ENCODE measurements at places on chromosomes 4 and X.

GRCh38 chrX:121106484-121107235 is 59.2 kb downstream of the GLUD2 start:
- no peak overlapping the region for H3K27ac ChIP-seq
- no peaks in the 10 kb centered on the region for H3K27me3 ChIP-seq
- no peak overlapping the region for H3K4me3 ChIP-seq
- H3K4me1 ChIP-seq = no peaks in the 10 kb centered on the region

GRCh38 chrX:115616943-115617563 is 56.1 kb downstream of the PLS3 start:
- H3K4me3 ChIP-seq = 0 out of 3 replicates have a peak overlapping the region, but pooled peaks have one; percentile 33
- peaks cover 36% of the 10 kb centered on the region for H3K36me3 ChIP-seq
- H3K27ac ChIP-seq = peak overlapping the region; percentile 60
- DNase-seq = no peak
- peaks cover 16% of the 10 kb centered on the region for H3K4me1 ChIP-seq

GRCh38 chrX:109889289-109890006 is 113.5 kb upstream of the TMEM164 start:
- no peaks in the 10 kb centered on the region for H3K36me3 ChIP-seq
- H3K27ac ChIP-seq = no peak overlapping the region
- DNase-seq = no peak
- no peak overlapping the region for H3K4me3 ChIP-seq
- no peaks in the 10 kb centered on the region for H3K27me3 ChIP-seq

- no peak overlapping the region for H3K27ac ChIP-seq
- peaks cover 2% of the 10 kb centered on the region for H3K36me3 ChIP-seq
Observed at GRCh38 chr4:87805971-87806370, 6.6 kb downstream of the IBSP start.

GRCh38 chr4:11824566-11824965 is 395.9 kb upstream of the HS3ST1 start:
- DNase-seq = no peak
- peaks cover 11% of the 10 kb centered on the region for H3K36me3 ChIP-seq

DNA sequence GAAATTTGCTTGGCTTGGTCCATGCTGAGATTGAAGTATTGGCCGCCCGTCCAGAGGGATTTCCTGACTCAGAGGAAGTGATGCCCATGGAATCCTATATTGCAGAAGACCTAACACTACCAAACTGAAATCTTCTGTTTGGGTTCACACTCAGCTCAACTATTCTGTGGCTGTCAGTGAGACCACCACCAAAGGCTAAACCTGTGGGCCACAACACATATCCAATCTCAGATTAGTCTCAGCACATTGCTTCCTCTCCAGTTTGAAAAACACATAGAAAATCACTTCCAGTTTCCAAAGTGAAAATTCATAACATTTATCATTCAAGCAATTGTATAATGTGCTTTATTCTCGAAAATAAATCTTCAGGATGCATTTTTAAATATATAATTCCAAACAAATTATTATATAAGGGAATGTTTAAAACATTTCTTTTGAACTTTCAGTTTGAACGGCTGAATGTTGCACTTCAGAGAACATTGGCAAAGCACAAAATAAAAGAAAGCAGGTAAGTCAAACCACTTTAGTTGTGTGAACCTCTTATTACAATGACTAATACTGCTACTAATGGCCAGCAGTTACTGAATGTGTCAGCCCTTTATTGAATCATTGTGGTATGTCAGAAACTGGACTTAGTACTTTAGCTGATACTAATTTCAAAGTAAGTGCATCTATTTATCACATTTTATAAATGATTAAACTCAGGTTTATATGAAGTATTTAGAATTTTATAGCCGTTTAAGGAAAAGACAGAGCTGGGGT is 37.0 kb downstream of the GUCY1A1 start:
- H3K36me3 ChIP-seq = no peaks in the 10 kb centered on the region
- no peak overlapping the region for H3K4me3 ChIP-seq
- DNase-seq = no peak

GRCh38 chr4:2991243-2991642 is 27.9 kb downstream of the GRK4 start:
- no peaks in the 10 kb centered on the region for H3K4me1 ChIP-seq
- no peaks in the 10 kb centered on the region for H3K27me3 ChIP-seq
- no peak overlapping the region for H3K27ac ChIP-seq

- H3K27me3 ChIP-seq = no peaks in the 10 kb centered on the region
- H3K4me1 ChIP-seq = peaks cover 3% of the 10 kb centered on the region
- no peak overlapping the region for H3K27ac ChIP-seq
- H3K4me3 ChIP-seq = no peak overlapping the region
- DNase-seq = no peak
Observed at GRCh38 chrX:2488621-2489285, 12.0 kb downstream of the DHRSX start.

GRCh38 chrX:77422891-77423648 is 24.1 kb upstream of the FGF16 start:
- peak; percentile 81 for DNase-seq
- no peaks in the 10 kb centered on the region for H3K36me3 ChIP-seq
- H3K4me3 ChIP-seq = no peak overlapping the region
- peak overlapping the region; percentile 67 for H3K27ac ChIP-seq
- H3K27me3 ChIP-seq = no peaks in the 10 kb centered on the region
- peaks cover 3% of the 10 kb centered on the region for H3K4me1 ChIP-seq

DNA sequence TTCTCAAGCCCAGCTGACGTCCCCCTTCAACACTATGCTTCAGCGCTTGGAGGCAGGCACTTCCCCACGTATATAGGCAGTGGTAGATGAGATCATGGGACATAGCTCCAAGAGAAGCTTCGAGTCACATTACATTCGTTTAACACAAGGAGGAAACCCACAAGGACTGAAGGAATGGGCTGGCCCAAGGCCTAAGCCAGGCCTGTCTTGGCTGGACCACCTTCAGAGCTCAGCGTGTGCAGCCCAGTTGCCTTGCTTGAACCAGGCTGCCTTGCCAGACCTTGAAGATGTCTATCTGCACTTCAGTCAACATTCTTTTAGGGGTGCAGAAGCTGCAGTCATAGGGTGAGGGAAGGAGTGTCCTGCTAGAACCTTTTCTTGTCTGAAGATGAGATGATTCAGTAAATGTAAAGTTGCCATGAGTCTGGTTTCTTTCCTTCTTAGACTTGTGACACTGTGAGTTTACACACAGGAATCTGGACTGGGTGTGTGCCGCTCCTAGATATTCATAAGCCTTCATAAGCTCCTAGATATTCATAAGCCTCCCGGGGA is 144.1 kb upstream of the RBPJ start:
- no peaks in the 10 kb centered on the region for H3K36me3 ChIP-seq
- no peaks in the 10 kb centered on the region for H3K4me1 ChIP-seq
- H3K4me3 ChIP-seq = no peak overlapping the region
- no peaks in the 10 kb centered on the region for H3K27me3 ChIP-seq
- H3K27ac ChIP-seq = no peak overlapping the region
- DNase-seq = no peak

- H3K27ac ChIP-seq = no peak overlapping the region
- no peaks in the 10 kb centered on the region for H3K27me3 ChIP-seq
- no peak for DNase-seq
- H3K4me3 ChIP-seq = no peak overlapping the region
Observed at GRCh38 chr4:108821351-108821930, 58.6 kb upstream of the ETNPPL start.

DNA sequence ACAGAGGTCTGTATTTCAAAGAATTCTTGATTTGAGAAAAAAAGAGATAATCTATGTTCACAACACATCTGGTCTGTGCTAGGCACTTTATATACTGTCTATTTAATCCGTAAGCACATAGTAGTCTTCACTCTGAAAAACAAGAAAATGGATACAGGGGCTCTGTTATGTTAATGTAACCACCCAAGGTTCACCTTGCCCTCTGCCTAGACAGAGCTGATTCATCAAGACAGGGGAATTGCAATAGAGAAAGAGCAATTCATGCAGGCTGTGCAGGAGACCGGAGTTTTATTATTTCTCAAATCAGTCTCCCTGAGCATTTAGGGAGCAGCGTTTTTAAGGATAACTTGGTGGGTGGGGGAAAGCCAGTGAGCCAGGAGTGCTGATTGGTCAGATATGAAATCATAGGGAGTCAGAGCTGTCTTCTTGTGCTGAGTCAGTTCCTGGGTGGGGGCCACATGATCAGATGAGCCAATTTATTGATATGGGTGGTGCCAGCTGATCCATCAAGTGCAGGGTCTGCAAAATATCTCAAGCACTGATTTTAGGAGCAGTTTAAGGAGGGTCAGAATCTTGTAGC is 92.9 kb upstream of the TNIP3 start:
- H3K27ac ChIP-seq = no peak overlapping the region
- DNase-seq = no peak
- H3K4me3 ChIP-seq = no peak overlapping the region
- no peaks in the 10 kb centered on the region for H3K27me3 ChIP-seq

- H3K27ac ChIP-seq = no peak overlapping the region
- no peak overlapping the region for H3K4me3 ChIP-seq
- H3K27me3 ChIP-seq = no peaks in the 10 kb centered on the region
- H3K36me3 ChIP-seq = no peaks in the 10 kb centered on the region
Observed at GRCh38 chr4:7139167-7139982, 53.0 kb upstream of the SORCS2 start.

GRCh38 chr4:119921830-119922229 is 144.8 kb downstream of the MAD2L1 start:
- no peaks in the 10 kb centered on the region for H3K27me3 ChIP-seq
- no peak for DNase-seq
- H3K36me3 ChIP-seq = no peaks in the 10 kb centered on the region
- no peaks in the 10 kb centered on the region for H3K4me1 ChIP-seq
- H3K4me3 ChIP-seq = no peak overlapping the region

- H3K27ac ChIP-seq = no peak overlapping the region
- peaks cover 5% of the 10 kb centered on the region for H3K4me1 ChIP-seq
- no peak overlapping the region for H3K4me3 ChIP-seq
Observed at GRCh38 chr4:40842725-40843423, 93.1 kb downstream of the NSUN7 start.

GRCh38 chr4:4866124-4866865 is 6.8 kb downstream of the MSX1 start:
- H3K4me3 ChIP-seq = peak overlapping the region; percentile 79
- DNase-seq = no peak
- peaks cover 99% of the 10 kb centered on the region for H3K27me3 ChIP-seq
- no peaks in the 10 kb centered on the region for H3K4me1 ChIP-seq
- no peaks in the 10 kb centered on the region for H3K36me3 ChIP-seq
- H3K27ac ChIP-seq = no peak overlapping the region

GRCh38 chr4:21884615-21885014 is 64.0 kb downstream of the KCNIP4 start:
- DNase-seq = no peak
- no peaks in the 10 kb centered on the region for H3K4me1 ChIP-seq
- H3K36me3 ChIP-seq = no peaks in the 10 kb centered on the region
- H3K4me3 ChIP-seq = no peak overlapping the region
- H3K27ac ChIP-seq = no peak overlapping the region
- H3K27me3 ChIP-seq = no peaks in the 10 kb centered on the region

- H3K27me3 ChIP-seq = no peaks in the 10 kb centered on the region
- no peak overlapping the region for H3K4me3 ChIP-seq
- H3K27ac ChIP-seq = no peak overlapping the region
- no peak for DNase-seq
- H3K4me1 ChIP-seq = no peaks in the 10 kb centered on the region
Observed at GRCh38 chr4:98682719-98683118, 24.3 kb upstream of the TSPAN5 start.
